T-helper 1 cell (primary cell): ENCODE measurements at places on chromosomes 6 and 20.

GRCh38 chr6:118908441-118908840 is 14.5 kb downstream of the ASF1A start:
- no peak for DNase-seq

DNA sequence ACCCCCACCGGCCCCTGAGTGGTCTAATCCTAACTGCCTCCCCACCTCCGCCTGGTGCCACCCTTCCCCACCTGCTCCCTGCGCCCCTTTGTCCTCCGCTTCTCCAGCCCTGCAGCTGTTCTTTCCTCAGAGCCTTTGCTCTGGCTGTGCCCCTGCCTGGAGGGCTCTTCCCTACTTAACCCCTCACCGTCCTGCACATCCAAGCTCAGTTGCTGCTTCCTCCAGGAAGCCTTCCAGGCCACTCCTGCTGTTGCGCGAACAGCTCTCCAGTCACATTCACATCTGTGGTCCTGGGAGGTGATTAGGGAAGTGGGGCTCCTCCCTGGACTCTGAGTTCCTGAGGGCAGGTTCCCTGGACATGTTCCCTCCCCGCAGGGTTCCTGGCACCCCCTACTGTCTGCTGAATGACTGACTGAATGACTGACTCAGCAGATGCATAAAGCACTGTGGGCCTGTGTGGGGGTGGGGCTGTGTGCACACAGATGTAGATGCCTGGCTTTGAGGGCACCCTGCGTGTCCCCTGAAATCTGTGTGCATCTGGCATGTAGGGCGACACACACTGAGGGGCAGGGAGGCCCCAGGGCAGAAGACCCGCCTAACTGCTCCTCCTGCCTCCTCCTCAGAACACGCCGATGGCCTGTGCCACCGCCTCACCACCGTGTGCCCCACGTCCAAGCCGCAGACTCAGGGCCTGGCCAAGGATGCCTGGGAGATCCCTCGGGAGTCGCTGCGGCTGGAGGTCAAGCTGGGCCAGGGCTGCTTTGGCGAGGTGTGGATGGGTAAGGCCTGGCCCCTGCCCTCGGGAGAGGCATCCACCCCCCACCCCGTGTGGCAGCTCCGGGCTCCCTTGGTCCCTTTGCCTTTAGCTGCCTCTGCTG is 51.4 kb downstream of the SRC start:
- DNase-seq: no peak

DNA sequence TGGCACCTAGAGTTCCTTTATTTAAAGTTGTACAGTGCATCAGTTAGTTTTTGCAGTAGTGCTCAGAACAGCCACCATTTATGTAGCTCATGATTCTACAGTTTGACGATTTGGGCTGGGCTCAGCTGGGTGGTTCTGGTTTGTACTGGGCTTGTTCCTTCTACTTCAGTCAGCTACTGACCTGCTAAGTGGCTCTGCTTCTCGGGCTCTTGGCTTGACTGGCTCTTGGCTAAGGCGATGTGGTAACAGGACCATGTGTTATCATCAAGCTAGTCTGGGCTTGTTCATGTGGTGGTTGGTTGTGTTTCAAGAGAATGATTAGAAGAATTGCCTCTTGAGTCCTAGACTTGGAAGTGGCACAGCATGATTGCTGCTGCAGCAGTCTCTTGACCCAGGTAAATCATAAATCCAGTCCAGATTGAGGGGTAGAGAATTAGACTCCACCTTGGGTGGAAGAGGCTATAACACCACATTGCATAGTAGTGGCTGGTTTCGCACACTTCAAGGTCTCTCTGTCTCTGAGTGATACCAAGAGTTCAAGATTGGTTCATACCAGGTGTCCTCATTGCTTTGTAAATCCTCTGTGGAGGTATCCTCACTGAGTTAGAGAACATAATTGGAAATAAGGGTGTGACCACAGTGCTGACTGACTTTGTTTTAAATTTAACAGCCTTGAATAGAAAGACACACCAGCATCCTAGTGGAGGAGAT is 253.0 kb downstream of the ARID1B start:
- DNase-seq: no peak

DNA sequence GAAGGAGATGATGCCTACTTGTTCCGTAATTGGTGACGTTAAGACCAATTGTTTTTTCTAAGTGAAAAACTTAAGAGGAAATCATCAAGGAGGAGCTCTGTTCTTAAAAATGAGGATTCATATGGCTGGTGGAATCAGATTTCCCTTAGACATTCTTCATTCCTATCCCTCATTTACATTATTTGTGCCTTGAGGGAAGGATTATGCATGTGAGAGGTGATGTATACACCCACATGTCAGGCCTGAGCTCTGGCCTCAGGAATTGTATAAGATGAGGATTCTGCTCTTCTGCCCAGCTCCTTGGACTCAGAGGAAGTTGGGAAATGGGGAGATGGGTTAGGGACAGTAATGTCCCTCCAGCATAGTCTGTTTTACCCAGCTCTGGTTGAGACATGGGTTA is 42.3 kb downstream of the SCP2D1 start:
- no peak for DNase-seq

DNA sequence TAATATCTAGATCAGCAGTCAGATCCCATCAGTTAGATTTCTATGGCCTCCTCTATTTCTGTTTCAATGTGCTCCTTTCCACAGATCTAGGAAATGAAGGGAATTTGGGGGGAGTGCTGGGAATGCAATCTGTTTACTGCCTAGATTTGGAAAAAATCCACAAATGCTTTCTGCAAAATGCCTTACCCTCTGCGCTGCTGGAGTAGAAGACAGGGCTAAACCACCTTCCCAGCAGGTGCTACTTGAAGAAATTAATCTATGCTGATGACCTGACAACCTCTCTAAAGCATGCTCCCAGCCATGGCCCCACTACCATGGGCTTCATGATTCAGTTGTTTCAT is 46.2 kb downstream of the LY86 start:
- DNase-seq: no peak

GRCh38 chr6:150282806-150283205 is 86.0 kb upstream of the IYD start:
- no peak for DNase-seq

- no peak for DNase-seq
Measured at GRCh38 chr6:126947070-126947469, 171.4 kb upstream of the RSPO3 start.

DNA sequence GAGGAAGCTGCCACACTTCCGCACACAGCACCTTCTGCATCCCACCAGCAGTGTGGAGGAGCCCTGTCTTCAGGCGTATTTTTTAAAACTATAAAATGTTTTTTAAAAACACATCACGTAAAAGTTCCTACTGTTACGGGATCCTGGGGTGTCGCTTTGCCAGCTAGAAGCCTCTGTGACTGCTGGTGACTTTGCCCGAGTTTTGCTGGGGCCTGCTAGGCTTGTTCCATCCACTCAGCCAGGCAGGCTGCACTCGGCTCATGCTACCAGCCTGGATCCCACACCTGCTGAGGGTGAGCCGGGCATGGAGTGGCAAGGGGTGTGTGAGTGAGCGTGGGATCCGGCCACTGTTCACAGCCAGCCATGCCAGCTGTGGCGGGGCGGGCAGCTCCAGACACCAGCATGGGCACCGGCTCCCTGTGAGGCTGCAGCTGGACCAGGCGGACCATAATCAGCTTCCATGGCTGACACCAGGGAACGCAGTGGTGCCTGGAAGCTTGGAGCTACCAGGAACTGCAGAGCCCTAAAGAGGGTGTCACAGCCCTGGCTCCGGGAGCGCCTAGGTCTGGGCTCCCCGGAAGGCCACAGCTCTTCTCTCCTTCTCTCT is 12.3 kb upstream of the SLCO4A1 start:
- DNase-seq: no peak

DNA sequence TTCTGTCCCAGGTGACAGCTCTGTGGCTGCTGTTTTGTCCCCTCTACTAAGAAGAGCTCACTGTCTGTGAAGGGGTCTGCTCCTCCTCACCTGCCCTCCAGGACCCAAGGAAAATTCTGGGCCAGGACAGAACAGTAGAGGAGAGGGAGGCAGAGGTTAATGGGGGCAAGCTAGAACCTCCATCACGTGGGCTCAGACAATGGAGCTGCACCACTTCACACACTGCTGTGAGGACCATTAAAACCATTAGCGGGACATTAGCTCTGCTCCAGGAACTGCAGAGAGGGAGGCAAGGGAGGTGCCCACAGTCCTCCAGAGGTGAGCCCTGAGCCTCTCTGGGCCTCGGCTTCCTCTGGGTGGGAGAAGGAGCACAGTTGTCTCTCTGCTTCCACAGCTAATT is 78.4 kb downstream of the NOL4L start:
- no peak for DNase-seq

DNA sequence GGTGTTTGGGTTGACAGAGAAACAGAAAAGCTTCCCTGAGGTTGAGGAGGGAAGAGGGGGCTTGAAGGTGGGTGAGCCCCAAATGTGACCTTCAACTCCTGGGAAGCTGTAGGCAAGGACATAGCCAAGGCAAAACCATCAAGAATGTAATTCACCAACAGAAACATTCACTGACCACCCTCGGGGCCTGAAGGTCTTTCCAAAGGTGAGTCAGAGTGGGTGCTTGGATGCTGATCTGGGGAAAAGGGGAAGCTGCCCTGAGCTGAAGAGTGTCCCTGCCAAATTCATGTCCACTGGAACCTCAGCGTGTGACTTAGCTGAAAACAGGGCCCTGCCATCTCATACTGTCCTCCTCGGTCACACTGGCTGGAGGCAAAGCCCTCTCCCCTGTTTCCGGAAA is 234.2 kb upstream of the SULF2 start:
- DNase-seq: no peak

GRCh38 chr6:167669870-167670802 is 156.6 kb upstream of the AFDN start:
- no peak for DNase-seq

- DNase-seq: no peak
Measured at GRCh38 chr6:128573036-128573435, 52.6 kb upstream of the PTPRK start.
